ENCODE measurements at places on chromosomes 3 and 15.

DNA sequence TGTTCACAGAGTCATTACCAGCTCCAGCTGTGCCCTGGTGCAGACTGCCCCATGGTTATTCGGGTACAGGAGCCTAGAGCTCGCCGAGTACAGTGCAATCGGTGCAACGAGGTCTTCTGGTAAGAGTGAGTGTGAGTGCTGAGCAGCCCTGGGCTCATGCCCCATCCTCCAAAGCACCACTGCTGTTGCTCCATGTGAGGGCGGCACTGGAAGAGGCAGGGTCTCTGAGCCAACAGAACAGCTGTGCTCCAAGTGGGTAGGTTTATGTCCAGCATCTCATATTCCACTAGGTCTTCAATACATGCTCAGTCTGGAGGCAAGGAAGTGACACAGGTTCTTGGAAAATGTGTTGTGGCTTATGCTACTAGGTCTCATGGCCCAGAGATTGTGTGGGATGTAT lies 19.5 kb upstream of the P4HTM start:
- DNase-seq = no peak

GRCh38 chr3:49536875-49537533 lies 17.3 kb upstream of the BSN start:
- DNase-seq = no peak

DNA sequence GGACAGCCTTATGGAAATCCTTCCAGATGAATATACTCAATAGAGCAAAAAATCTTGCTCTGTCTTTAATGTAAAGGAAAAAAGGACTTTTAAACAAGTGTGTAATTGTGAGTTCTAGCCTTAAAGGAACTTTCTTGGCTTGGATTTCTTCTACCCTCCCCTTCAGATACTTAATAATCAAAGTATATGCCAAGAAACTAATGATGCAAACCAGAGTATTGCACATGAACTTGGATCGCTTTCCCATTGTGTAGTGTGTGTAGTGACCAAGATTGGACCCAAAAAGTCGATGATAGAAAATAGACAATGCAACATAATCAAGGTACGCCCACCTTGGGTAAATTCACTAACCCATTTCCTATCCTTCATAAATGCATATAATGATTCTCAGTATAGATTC lies 123.8 kb downstream of the TIGIT start:
- DNase-seq = no peak

- DNase-seq = no peak
Measured at GRCh38 chr3:29176501-29176900, 104.4 kb upstream of the RBMS3 start.

DNA sequence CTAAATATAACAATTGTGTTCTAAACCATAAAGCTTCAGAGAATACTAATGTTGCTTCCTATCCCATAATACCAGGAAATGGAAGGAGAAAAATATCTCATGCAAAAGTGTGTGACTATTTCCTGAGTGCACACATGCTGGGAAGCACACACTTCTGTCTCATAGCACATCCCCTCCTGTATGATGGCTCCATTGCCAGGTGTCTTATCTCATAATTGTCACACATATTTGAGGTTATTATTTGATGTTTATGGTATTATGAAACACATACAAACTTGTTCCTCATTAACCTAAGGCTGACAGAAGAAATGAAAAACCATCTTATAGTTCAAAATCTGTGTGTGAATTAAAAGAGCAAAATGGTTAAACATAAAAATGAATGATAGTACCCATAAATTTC lies 65.4 kb downstream of the SERP1 start:
- DNase-seq = no peak

GRCh38 chr3:73036694-73037591 lies 24.5 kb upstream of the EBLN2 start:
- no peak for DNase-seq

- DNase-seq = no peak
Measured at GRCh38 chr15:78102741-78103140, 10.4 kb downstream of the SH2D7 start.

DNA sequence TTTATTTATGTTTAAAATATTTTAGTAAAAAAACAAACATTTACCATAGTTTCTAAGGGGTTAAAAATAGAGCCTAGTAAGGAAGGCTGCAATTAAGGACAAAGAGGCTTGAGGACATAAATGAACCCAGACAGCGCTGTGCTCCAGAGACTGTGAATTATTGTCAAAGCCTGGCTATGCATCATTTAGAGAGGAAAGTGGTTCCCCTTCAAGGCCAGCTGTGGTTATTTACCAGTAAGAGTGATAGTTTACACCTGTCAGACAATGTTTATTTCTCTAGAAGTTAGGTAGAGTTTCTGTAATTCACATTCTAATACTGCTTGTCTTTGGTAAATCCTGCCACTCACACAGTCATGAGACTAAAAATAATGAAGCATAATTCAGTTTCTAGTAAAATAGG lies 32.4 kb upstream of the PIK3R4 start:
- DNase-seq = no peak

DNA sequence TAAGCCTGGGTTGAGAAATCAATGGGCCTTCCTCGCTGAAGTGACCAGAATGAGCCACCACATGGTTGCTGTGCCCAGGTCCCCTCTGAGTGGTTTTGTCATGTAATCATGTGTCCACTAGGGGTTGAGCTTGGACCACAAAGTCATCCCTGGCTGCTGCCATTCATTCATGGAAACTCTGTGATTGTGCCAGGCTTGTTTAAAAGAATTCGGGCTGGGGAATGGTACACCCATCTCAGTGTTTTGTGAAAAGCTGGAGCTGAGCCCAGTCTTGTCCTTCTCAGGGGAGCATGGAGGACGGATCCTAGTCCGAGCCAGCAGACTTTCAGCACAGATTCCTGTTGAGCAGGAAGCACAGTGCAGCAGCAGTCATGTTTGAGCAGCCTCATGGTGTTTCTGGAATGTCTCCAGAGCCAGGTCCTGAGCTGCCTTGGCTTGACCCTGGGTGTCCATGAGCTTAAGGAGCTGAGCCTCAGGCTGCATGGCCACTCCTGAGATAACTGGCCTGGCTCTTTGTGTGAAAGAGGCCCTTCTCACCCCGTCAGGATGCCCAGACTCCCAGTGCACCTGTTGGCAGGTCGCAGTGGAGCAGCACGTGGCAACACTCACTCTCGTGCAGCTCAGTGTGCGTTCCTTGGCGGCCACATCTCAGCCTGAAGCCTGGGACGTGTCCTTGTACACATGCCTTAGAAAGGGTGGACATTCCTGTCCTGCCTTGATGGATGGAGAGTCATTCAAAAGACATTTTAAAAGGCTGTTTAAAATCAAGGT lies 260.3 kb upstream of the TPM1 start:
- no peak for DNase-seq

DNA sequence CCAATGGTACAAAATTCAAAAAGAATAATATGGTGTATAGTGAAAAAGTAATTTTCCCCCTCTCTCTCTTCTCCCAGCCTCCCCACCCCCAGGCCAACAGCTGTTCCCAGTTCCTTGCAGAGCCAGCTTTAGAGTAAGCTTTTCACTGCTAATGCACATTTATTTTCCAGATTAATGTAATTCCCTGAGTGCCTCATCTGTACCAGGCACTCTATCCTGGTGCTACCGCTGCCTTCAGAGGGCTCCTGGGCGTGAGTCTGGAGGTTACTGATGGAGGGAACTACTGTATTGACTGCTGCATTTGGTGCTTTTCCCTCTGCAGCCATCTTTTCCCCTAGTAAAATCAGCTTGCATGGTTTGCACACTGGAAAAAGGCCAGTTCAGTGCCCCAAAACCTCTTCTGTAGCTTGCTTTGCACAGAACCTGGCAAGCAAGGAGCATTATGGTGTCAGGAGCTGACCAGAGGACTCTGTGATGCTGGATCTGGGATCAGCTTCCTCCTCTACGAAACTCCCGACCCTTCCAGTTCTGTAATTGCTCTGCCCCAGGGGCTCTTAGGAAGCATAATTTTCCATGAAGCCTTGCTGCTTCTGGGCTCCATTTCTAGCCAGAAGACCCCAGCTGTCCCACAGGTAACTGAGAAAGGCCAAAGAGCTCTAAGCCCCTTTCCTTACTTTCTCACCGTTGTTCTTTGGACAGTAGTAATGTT lies 8.5 kb upstream of the USP3 start:
- DNase-seq = no peak

GRCh38 chr3:188179006-188179966 lies 25.3 kb downstream of the LPP start:
- no peak for DNase-seq

- DNase-seq = no peak
Measured at GRCh38 chr3:53229606-53230005, 26.2 kb downstream of the TKT start.

- no peak for DNase-seq
Measured at GRCh38 chr3:43035801-43036365, 56.8 kb downstream of the GASK1A start.

DNA sequence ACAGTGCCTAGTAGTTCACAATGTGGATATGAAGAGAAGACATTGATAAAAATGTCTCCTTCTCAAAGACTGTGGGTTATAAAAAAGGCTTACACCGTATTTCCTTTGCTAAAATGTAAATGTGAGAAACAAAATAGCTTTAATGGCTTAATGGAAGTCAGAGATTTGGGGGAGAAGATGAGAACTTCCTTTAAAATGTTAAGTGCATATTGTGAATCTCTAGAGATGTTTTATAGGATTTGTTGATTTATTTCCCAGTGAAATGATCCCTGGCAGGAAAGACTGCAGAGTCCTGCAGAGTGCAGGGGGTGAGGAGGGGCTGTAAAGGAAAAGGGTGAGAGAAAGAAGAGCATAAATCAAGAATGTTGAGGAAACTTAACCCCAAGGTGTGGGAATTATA lies 305.1 kb downstream of the GAP43 start:
- DNase-seq = no peak

DNA sequence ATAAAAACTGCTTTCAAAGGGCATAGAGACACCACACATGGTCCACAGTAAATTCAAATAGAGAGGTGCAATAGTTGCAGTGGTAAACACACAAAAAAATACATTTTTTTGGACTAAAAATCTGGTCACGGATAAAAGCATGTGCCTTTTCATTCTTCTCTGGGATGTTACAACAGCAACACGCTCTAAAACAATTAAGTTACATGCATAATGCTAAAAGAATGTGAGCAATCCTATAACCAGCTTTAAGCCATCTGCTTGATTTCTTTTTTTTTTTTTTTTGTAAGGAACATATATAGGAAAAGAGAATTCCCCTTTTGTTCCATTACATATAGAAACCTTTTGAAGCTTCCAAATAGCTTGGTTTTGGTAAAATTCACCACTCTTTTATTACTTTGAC lies 20.0 kb downstream of the WNT5A start:
- DNase-seq = no peak

GRCh38 chr15:85619992-85620689 lies 174.6 kb downstream of the KLHL25 start:
- DNase-seq = no peak

DNA sequence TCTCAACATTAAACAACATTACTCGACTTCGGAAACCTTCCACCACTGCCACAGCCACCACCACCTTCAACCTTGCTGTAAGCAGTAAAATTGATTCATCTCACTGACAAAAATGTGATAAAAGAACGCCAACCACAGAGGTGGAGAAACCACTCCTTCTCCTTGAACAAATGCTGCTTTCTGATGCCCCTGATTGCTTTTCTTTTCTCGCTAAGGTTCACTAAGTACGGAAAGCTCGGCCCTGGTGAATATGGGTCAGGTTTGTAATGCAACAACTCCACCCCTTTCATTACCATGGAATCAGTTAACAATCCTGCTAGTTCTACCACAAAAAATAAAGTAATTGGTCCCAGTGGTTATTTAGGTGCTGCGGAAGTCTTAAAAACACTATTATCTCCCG lies 44.9 kb downstream of the MEIS2 start:
- no peak for DNase-seq

DNA sequence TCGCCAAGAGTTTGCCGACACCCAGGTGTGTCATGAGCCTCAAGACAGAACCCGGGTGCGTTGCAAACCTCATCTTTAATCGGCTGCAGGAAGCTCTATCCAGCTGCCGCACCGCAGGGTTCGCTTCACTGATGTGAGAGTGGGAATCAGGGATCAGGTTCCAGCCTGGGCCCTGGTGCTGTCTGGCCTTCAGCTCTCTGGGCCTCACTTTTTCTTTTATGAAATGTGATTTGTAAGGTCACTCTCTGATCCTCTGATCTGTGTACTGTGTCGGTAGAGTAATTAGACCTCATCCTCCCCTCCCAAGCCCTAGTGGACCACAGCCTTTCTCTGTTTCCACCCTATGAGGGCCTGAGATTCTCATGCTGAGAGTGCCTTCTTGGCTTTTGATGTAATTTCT lies 202.8 kb upstream of the UBE2E1 start:
- no peak for DNase-seq

DNA sequence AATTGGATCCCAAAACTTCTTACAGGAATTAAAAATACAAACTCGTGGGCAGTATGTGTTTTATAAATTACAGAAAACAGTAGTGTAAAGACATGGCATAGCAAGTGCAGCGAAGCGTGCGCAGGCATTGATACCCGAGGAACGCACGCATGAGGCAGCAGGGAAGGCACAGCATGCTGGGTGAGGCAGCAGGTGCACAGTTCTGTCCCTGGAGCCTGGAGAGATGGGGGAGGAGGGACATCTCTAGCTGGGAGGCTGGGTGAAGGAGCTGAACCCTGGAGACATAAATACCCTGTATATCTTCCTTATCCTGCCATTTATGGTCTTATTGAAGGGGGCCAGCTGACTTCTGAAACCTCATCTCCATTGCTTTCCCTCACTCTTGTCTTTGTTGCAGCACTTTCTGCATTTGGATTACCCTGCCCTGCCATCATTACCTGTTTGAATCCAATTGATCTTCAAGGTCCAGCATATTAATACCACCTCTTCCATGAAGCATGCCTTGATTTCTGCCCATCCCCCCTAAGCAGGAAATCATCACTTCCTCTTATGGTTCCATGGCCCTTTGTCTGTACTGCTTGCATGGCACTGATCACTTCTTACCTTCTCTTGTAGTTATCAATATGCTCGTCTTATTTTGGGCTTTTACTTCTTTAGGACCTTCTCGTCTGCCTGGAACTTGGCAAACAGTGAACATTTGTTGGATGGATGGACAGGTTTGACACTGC lies 20.5 kb downstream of the LPP start:
- DNase-seq = no peak

DNA sequence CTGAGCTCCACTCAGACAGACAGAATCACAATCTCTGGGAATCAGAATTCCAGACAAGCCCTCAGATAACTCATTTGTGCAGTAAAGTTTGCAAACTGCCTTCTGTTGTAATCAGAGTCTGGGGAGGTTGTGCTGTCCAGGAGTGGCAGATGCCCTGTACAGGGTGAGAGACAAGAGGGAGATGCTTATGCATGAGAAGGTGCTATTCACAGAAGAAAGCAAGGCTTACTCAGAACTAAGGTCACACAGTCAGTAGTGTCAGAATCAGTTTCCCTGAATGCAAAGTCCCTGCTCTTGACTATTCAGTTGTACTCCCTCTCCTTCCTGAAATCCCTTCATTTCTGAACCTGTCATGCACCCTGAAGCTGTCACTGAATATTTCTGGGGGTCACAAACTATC lies 43.7 kb downstream of the SRPRB start:
- DNase-seq = no peak

All from caudate nucleus (tissue), 63 donors.